ENCODE measurements at places on chromosomes 1 and 21. TPM values are rescaled to one million over a fixed set of nuclear protein-coding genes. Genes with fewer than 3 reads are reported as not detected.

Gene EVA1C
- total RNA-seq, result 15.5 TPM

Gene A3GALT2
- total RNA-seq, result not detected

Gene NUP210L
- total RNA-seq, result under 0.01 TPM

Gene NOTCH2
- total RNA-seq, result 224 TPM

Gene LAMC1
- total RNA-seq, result 595 TPM

Gene DNASE2B
- total RNA-seq, result not detected

Gene KRTAP10-5
- not detected for total RNA-seq

Gene GPR3
- 0.37 TPM for total RNA-seq

Gene KCNJ15
- total RNA-seq, result 0.75 TPM

Gene LCE1B
- total RNA-seq, result not detected

Gene ECM1
- 9.5 TPM for total RNA-seq
